ENCODE measurements at places on chromosomes 7 and 10. TPM values are rescaled to one million over a fixed set of nuclear protein-coding genes. Genes with fewer than 3 reads are reported as not detected.

RAMP3 gene
- 11.0 TPM for polyA plus RNA-seq

SPOCK2 gene
- polyA plus RNA-seq, result 159 TPM

DNA sequence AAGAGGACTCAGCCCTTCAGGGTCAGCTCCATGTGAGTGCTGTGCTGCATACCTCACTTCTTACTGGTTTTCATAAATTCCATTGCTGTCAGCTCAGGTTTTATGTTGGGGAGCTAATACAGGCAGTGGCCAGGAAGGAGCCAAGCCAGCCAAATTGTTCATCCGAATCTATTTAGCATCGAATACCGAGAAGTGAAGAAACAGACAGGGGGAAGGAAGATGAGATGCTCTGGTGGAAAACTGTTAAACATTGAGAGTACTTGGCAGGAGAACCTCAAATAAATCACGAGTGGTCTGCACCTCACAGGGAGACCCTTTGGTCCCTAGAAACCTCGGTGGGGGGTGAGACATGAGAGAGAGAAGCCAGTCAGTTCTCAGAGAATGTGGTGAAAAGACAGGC is 196.0 kb upstream of the TMEM72 start:
- no peak for DNase-seq

GRCh38 chr10:101380353-101381017 is 26.5 kb downstream of the BTRC start:
- DNase-seq, result no peak

DNA sequence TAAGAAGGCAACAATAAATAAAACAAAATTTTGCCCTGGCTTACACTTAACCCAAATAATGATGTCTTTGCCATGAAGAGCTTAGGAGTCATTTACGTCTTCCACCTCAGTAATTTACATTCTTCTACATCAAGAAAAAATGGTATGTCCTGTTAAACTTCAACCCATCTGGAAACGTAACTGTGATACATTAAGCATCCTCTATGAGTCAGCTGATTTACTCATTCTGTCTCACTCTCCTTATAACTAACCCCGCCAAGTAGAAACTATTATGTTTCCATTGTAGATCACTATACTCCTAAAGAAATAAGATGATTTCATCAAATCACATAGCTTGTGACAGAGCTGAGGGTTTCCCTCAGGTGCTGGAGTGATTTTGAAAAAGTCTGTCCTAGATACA is 330.7 kb downstream of the CDC14C start:
- no peak for DNase-seq

DNA sequence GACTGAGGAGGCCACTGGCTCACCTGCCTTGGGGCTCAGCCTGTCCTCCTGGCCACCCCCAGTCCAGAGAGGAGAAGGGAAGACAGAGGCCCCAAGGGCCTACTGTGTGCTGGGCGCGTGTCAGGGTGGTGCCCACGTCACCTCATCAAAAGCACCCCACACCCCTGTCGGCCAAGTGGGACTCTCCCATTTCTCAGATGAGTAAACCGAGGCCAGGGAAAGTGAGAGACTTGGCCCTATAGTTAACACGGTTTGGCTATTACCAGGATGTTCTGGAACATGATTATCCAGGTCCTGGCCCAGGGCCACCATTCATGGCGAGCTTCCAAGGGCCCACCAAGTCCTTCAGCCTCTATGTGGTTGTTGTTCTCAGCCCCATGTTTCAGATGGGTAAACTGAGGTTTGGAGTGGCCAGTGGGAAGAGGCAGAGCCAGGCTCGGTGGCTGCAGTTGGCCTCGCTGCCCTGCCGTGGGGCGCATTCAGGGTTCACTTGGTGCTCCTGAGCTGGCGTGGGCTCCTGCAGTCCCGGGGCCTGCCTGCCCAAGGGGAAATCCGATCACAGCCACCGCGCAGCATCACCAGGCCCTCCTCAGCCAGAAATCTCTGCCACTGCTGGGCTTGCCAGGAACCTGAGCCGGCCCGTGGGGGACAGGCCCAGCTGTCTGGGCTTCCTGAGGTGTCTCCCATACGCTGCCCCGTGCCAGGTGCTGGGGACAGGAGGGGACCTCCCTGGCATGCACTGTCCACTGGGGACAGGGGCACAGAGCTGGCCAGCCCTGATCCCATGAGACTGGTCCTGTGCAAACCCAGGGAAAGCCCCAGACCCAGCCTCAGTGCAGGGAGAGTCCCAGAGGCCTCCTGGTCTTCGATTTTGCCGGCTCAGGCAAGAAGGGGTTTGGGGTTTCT is 117.7 kb upstream of the TNRC18 start:
- no peak for DNase-seq
